ENCODE measurements at places on chromosomes 1 and 21. TPM values are rescaled to one million over a fixed set of nuclear protein-coding genes. Genes with fewer than 3 reads are reported as not detected.

TACSTD2 gene
- total RNA-seq, result 0.21 TPM

GRCh38 chr21:34737115-34737514 is 68.3 kb downstream of the CLIC6 start:
- H3K36me3 ChIP-seq, result no peaks in the 10 kb centered on the region
- DNase-seq, result no peak
- H3K27ac ChIP-seq, result no peak overlapping the region
- H3K27me3 ChIP-seq, result peaks cover 3% of the 10 kb centered on the region

DNA sequence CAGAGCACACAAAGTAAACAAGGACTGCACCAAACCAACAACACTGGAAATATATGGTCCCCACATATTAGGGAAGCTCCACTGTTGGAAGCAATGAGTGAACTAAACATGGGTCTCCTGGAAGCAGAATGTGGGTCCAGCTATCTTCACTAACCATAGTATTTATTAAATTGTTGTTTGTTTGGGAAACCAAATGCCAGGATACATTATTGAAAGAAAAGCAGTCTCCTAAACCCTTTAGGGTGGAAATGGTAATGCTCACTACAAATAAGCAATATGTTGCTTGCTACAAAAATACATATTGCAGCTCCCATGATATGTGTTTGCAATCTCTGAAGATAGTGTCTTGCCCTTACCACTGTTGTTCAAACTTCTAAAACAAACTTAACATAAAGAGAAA is 2.2 kb downstream of the NEGR1 start:
- H3K4me1 ChIP-seq, result peaks cover 5% of the 10 kb centered on the region
- no peak overlapping the region for H3K27ac ChIP-seq
- H3K4me3 ChIP-seq, result no peak overlapping the region
- no peaks in the 10 kb centered on the region for H3K27me3 ChIP-seq

- no peak for DNase-seq
- H3K4me3 ChIP-seq, result no peak overlapping the region
- H3K36me3 ChIP-seq, result no peaks in the 10 kb centered on the region
- no peaks in the 10 kb centered on the region for H3K4me1 ChIP-seq
- H3K27me3 ChIP-seq, result no peaks in the 10 kb centered on the region
- H3K27ac ChIP-seq, result no peak overlapping the region
These were observed 11.6 kb downstream of the NTNG1 start for GRCh38 chr1:107152395-107152794.
